ENCODE measurements at places on chromosomes 1 and 21.

- no peak for DNase-seq
These were observed 21.2 kb upstream of the FAM131C start for GRCh38 chr1:16094453-16095158.

- no peak for DNase-seq
These were observed 1.3 kb upstream of the SPATA21 start for GRCh38 chr1:16438516-16438915.

DNA sequence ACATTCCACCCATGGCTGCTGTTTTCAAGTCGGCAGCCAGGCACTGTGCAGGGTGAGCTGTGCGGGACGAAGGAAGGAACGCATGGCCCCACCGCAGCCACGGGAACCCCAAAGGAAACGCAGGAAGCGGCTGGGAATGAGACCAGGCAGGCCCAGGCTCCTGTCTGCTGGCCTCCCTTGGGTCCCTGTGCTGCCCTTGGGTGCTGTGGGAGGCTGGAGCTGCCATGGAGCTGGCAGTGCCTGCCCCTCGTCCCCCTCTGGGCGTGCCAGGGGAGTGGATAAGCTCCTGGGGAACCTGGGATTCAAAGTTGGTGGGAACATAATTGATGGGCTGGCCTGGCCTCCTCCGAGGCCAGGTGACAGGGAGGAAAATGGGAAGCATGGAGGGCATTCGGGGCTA is 5.3 kb upstream of the KRTAP10-4 start:
- DNase-seq = no peak

DNA sequence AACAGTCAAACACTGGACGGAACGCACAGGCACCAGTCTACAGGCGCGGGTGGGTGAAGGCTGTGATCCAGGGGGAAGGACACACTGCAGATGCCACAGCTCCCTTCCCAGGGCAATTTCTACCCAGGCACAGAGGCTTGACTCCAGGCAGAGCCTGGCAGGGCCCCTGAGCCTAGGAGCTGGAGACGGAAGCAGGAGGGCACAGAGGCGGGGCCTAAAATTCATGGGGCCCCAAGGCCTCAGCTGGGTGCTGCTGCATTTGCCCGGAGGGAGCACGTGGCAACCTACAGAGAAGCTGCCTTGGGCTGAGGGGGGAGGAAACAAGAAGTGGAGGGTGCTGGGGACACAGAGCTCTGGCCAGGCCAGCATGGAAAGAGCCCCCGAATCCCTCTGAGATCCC is 41.2 kb downstream of the UBE2G2 start:
- no peak for DNase-seq

GRCh38 chr1:64122588-64122987 is 80.8 kb upstream of the UBE2U start:
- DNase-seq = no peak

GRCh38 chr21:27649762-27650161 is 682.9 kb upstream of the ADAMTS5 start:
- DNase-seq = no peak

GRCh38 chr1:41859686-41860085 is 59.0 kb downstream of the HIVEP3 start:
- DNase-seq = no peak
